ENCODE measurements at places on chromosomes 12 and 14.

GRCh38 chr14:31920989-31921650 lies 156.0 kb upstream of the ARHGAP5 start:
- no peak for DNase-seq

GRCh38 chr14:82562881-82563280 lies 1029.2 kb upstream of the SEL1L start:
- DNase-seq, result no peak

GRCh38 chr14:104036212-104036611 lies 49.3 kb upstream of the ASPG start:
- DNase-seq, result no peak

GRCh38 chr12:52391618-52392002 lies 6.2 kb upstream of the KRT84 start:
- no peak for DNase-seq

DNA sequence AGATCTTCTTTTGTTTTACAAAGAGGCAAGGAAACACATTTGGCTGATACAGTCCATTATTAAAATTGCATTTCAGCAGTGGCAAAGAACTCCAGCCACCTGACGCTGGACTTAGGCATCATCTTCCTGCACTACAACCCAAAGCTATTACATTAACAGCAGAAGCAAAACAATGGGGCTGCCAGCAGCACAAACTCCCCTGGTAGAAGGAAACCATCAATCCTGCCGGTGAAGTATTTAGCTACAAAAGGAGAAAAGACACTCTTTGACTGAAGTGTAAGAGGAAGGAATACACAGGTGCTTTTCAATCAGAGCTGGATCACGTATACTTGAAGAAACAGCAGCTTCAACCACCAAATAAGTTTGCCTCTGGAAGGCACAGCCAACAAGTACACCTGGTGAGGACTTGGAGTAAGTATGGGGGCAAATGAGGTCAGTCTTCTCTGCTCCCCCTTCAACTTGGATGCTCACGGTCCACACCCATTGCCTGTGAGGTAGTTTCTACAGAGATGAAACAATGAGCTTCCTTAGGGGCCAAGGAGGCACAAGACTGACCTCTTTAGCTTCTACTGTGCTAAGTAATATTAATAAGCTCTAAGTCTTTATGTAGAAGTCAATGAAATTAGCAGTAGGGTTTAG lies 125.9 kb upstream of the FOXN3 start:
- DNase-seq, result no peak

GRCh38 chr12:77437206-77437605 lies 371.8 kb upstream of the E2F7 start:
- DNase-seq, result no peak

GRCh38 chr12:14896521-14897169 lies 11.0 kb upstream of the MGP start:
- no peak for DNase-seq

GRCh38 chr12:12095021-12095420 lies 24.3 kb downstream of the BCL2L14 start:
- no peak for DNase-seq

- no peak for DNase-seq
Measured at GRCh38 chr12:22657538-22657937, 32.6 kb downstream of the ETNK1 start.

DNA sequence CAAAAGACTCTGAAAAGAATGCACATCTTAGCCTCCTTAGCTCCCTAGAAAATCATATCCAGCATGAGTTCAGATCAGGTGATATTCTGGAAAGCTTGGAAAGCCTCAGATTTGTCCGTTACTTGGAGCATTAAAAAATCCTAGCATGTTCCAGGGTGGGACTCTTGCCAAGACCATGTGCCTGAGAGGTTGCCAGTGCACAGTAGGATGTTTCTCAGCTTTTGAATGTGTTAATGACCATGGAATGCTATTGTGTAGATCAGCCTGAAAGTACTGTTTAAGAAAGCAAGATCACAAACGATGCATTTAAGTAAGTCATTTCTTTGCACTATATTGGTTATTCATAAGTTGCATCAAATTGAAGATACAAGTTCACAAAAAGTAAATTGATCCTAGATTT lies 230.5 kb downstream of the ETNK1 start:
- DNase-seq, result no peak

- no peak for DNase-seq
Measured at GRCh38 chr12:240566-240965, 22.1 kb downstream of the SLC6A13 start.

GRCh38 chr14:26709019-26709418 lies 111.2 kb upstream of the NOVA1 start:
- DNase-seq, result no peak

DNA sequence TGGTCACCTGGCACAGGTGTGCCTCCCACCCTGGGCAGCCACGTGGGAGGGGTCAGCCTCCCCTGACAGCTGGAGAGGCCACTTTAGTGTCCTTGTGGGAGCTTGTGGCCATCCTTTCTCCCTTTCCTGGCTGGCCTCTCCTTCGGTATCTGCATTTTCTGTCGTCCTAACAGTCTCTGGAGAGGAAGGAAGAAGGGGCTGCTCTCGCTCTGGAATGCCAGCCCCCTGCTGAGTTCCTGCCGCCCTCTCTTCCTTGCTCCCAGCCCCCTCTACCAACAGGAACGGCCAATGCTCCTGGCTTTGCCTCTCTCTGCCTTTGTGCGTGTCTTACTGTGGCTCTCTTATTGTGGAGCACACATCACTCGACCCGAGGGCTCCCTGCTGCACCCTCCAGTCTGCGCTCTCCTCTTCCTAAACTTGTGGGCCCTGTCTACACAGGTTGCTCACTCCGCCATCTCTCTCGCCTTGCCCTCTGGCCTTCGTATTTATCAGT lies 70.8 kb downstream of the FBXL14 start:
- no peak for DNase-seq

DNA sequence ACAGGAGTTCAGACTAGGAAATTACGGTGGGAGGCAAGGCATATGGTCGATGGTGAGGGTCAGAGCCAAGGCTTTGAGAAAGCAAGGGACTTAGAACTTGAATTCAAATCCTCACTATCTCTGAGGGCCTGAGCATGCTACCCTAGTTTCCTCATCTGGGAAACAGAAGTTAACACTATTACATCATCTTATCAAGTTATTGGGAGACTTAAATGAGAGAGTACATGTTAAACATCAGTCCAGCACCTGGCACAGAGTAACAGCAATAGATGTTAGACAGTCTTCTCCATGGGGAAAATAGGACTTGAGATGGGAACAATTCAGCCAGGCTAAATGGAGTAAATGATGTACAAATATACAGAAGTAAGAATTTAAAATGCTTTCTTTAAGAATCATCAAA lies 38.5 kb downstream of the SLC38A1 start:
- no peak for DNase-seq

DNA sequence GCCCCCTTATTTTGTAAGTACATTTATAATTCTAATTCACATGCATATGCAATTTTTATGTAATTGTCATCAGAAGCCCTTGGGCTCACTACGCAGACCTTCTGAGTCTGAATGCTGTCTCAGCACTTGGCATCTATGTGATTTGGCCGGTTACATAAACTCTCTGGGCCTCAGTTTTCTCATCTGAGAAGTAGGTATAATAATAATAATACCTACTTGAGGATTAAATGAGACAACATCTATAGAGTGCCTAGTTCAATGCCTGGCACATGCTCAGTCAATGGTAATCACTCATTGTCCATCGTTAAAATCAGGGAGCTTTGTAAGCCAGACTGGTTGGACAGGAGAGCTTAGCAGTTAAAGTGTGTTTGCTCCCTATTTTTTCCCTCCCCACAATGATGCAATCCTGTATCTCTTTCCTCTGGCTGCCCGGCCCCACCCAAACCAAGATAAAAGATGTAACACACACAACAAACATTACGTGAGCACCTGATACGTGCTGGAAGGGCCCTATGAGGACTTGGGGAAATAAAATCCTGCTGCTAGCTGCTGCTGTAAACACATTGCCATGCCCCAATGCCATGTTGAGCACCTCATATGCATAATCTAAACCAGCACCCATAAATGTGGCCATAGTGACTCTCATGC lies 235.0 kb downstream of the CRADD start:
- no peak for DNase-seq

DNA sequence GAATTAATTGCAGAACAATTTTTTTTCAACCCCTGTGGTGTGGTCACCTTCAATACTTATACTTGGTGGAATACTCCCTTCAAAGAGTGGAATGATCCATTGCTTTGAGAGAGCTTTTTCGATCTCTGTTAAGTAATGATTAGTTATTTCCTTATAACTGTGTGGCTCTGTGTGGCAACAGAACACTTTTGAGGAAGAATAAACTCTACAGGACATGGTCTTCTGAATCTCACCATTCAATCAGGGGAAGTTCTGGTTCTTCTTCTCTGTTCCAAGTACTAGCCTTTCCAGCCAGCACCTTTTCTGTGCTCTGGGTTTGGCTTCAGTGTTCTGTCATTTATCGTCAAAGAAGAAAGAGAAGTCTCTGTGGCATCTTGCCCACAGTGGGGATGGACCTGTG lies 369.2 kb downstream of the ZFP36L1 start:
- DNase-seq, result no peak

- DNase-seq, result no peak
Measured at GRCh38 chr12:58286353-58286752, 345.0 kb downstream of the ATP23 start.

GRCh38 chr14:49058511-49058910 lies 527.7 kb downstream of the RPS29 start:
- no peak for DNase-seq

GRCh38 chr14:26276757-26277156 lies 321.1 kb downstream of the NOVA1 start:
- no peak for DNase-seq

DNA sequence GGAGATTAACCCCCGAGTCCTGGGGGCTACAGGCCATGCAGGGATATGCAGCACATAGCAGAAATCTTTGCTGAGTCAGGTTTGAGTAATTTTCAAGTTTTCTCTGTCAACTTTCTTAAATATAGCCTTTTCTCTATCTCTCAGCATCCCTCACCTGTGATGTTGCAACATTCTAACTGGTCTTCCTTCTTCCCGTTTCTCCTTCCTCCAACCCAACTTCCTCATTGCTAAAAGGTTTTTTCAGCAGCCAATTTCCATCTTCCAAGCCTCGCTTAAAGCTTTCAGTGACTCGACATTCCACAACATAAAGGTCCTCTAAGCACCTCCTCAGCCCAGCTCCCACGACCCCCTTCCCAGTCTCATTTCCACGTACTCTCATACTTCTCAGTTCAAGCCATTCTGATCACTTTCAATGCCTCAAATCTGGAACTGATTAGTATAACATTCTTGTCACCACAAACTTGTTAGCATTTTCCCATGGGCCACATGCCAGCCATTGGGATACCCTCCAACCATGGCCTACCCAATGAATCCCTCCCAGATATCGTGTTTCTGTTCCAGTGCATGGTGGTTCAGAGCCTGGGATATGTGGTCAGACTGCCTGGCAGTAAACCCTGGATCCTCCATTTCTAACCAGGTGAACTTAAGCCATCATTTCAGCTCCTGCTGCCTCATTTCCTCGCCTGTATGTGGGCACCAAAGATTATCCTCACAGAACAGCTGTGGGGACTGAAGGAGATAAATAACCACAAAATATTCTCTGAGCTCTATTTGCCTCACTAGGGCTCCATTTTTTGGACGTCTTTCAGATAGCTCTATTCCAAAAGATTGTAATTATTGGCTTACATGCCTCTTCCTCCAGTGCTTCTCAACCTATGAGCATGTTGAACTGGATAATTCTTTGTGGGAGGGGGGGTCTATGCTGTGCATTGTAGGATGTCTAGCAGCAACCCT lies 65.8 kb downstream of the KCNK10 start:
- DNase-seq, result no peak

DNA sequence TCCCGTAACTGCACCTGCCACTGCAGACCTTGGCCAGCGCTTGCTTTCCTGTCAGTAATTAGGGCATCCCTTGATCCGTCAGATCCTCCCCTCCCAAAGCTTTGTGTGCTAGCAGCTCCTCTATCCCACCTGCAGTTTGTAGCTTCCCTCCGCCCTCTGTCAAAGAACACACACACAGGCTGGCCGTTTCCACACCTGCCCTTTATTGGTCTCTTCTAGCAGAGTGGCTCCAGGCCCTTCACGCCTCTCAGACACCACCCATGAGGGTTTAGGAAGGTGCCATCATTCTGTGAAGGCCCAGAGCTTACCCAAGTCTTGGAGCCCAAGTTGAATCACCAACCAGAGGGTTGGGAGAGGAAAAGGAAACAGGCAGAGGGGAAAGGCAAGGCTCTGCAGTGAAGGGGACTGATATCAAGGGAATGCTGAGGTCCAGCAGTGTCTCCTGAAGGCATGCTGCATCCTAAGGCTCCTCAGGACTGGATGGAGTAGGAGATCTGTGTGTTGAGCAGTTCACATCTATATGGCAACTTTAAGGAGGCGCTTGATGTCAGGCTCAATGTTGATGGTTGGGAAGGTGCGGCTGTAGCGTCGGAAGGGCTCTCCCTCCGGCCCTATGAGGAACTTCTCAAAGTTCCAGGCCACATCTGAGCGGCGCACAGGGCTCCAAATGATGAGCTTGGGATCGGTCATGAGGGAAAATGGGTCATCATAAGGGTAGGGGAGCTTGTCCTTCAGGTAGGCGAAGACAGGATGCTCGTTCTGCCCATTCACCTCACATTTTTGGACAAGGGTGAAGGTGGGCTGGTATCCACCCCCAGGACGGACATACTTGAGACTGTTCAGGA lies 3.4 kb downstream of the GPX2 start:
- DNase-seq, result no peak

GRCh38 chr12:97681612-97682504 lies 219.3 kb downstream of the RMST start:
- DNase-seq, result no peak

GRCh38 chr14:56816574-56817391 lies 6.5 kb upstream of the OTX2 start:
- DNase-seq, result no peak

GRCh38 chr12:118633071-118633470 lies 256.7 kb downstream of the SUDS3 start:
- no peak for DNase-seq

DNA sequence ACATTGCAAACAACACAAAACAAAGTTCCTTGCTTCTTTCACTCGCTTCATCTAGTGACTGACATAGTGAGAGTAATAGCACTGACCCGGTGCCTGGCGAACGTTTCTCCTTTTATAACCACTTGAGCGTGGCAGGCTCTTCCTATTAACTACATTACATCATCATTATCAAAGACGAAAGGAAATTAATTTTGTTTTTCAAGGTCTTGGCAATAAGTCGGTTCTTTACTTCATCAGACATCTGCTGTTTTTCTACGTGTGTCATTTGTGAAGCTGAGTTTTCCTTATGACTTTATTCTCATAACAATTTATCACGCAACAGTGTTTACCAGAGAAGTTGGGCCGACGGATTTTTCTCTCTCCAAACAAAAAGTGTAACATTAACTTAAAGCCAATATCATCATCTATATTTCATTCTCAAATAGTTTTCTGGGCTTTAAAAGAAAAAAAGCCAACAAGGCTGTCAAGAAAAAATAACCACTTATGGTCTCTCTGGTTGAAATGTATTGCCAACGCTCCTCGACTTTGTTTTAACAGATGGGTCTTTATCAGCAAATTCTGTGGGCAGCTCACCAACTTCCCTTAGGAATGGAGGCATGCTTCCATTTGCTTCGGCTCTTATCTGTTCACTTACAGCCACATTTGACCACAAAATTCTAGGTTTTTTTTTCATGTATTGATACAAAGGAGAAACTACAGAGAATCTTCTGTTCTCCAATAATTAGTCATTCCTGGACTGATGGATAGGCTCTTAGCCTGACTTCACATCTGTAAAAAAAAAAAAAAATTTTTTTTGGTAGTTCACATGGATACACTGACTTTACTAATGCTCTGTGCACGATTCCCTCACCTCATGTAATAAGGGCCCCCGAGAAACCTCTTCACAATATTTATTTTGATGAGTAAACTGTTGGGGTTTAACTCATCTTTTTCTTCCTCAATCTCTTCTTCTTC lies 97.1 kb upstream of the CDKN3 start:
- no peak for DNase-seq
